A172 (cell line): ENCODE measurements at places on chromosomes 4 and X. TPM values are rescaled to one million over a fixed set of nuclear protein-coding genes. Genes with fewer than 3 reads are reported as not detected.

RHOXF2 gene
- not detected in 2 replicates for total RNA-seq

LEF1 gene
- total RNA-seq: 4.7 and 6.1 TPM in 2 replicates

- peak; percentile 74 for DNase-seq
Observed at GRCh38 chrX:17590892-17591740, 146.2 kb upstream of the SCML1 start.

OCIAD2 gene
- 128 and 158 TPM in 2 replicates for total RNA-seq

GRCh38 chrX:54817220-54817820 is 9.8 kb downstream of the MAGED2 start:
- DNase-seq: no peak

HOPX gene
- total RNA-seq: not detected in 2 replicates

DNA sequence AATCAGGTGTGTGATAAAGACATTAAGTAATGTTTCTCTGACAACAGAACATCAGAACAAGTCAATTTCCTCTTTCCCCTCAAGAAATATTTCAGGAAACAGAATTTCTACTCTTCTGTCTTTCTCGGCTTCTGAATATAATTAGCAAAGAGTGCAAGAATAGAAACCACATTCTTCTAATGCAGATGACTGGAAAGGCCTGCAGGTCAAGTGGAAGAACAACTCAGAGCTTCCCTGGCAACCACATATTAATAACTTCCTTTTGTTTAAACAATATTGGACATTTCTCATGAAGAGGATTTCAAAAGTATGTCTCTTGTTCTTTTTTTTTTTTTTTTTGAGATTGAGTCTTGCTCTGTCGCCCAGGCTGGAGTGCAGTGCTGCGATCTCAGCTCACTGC is 225.5 kb downstream of the PARM1 start:
- no peak for DNase-seq

CCNQ gene
- total RNA-seq: 74.2 and 87.9 TPM in 2 replicates

IL9R gene
- total RNA-seq: 0.14 TPM in 1 of 2 replicates, not detected in the other

- DNase-seq: no peak
Observed at GRCh38 chr4:17726911-17727310, 54.5 kb downstream of the FAM184B start.

ANOS1 gene
- 0.24 and 1.2 TPM in 2 replicates for total RNA-seq

GRCh38 chr4:41134581-41134980 is 79.8 kb downstream of the APBB2 start:
- no peak for DNase-seq

VMA21 gene
- total RNA-seq: 140 and 142 TPM in 2 replicates

DNA sequence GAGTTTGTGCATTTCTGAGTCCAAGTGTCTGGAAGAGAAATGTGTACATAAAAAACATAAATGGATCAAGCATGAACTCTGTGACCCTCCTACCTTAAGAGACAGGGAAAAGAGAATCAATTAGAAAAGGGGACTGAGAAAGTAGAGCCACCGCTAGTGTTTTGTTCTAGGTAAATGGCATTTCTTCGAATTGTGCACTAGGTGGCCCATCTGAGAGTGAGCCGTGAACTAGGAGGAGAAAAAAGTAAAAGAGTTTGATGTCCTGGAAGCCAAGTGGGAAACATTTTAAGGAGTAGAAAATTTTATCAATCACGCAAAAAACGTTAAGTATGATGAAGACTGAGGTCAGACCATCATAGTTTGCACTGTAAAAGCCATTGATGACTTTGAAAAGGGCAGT is 55.1 kb downstream of the NAF1 start:
- DNase-seq: no peak

GRCh38 chr4:79934660-79935059 is 138.4 kb downstream of the ANTXR2 start:
- no peak for DNase-seq

GRCh38 chr4:88255111-88255510 is 29.2 kb downstream of the PPM1K start:
- no peak for DNase-seq

CHST7 gene
- total RNA-seq: 3.0 and 6.4 TPM in 2 replicates

- DNase-seq: peak; percentile 43
Observed at GRCh38 chr4:125849869-125850268, 535.1 kb downstream of the FAT4 start.

GRCh38 chr4:88674565-88674964 is 23.1 kb downstream of the NAP1L5 start:
- DNase-seq: no peak

DNA sequence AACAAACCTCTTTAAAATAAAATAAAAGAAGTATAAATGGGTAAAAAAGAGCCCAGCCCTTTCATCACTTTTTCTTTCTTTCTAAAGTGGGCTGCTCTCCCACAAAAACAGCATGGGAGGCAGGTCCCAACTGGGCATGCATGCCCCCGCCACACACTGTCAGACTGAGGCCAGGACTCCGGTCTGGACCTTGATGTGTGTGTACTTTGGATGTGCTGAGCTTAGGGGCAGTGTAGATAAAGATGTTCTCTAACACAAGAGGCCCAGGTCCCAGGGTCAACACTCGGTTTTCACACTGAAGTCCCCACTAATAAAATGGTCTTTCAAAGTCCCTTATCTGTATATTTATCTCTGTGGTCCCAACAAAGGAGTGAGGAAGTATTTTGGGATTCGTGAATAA is 44.4 kb downstream of the ADGRA3 start:
- DNase-seq: no peak

- DNase-seq: no peak
Observed at GRCh38 chr4:156330436-156331031, 376.9 kb upstream of the CTSO start.

DNA sequence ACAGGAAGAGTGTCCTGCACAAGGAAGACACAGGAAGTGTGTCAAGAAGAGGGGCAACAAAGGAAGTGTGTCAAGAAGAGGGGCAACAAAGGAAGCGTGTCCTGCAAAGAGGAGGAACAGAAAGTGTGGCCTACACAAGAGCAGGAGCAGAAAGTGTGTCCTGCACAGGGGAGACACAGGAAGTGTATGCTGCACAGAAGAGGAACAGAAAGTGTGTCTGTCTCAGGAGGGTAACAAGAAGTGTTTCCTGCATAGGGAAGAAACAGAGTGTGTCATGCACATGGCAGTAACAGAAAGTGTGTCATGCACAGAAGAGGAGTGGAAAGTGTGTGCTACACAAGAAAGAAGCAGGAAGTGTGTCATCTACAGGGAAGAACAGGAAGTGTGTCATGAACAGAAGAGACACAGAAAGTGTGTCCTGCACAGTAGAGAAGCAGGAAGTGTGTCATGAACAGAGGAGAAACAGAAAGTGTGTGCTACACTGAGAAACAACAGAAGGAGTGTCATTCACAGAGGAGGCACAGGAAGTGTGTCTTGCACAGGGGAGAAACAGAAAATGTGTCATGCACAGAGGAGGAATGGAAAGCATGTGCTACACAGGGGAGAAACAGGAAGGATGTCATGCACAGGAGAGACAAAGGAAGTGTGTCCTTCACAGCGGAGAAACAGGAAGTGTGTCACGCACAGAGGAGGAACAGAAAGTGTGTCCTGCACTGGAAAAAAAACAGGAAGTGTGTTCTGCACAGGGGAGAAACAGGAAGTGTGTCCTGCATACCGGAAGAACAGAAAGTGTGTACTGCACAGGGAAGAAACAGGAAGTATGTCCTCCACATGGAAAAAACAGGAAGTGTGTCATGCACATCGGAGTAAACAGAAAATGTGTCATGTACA is 526.4 kb upstream of the PRKX start:
- no peak for DNase-seq

- no peak for DNase-seq
Observed at GRCh38 chrX:40035726-40036125, 62.0 kb downstream of the BCOR start.

- DNase-seq: no peak
Observed at GRCh38 chr4:135050086-135050717, 848.6 kb upstream of the PABPC4L start.

DNA sequence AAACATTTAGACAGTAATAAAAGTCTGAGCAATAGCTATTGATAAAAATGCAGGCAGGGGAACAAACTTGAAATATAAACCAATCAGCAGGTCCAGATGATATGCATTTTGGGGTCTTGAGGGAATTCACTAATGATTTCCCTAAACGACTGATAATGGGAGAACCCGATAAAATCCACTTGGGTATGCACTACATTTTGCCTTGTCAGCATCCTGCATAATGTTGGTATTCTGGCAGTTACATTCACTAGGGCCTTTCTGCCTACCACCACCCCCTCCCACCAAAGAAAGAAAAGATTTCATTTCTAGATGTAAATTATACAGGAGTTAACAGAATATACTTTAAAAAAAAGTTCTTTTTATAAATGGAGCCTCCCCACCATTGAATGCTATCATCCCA is 63.5 kb upstream of the IL1RAPL2 start:
- no peak for DNase-seq

- DNase-seq: no peak
Observed at GRCh38 chr4:158238575-158238974, 28.3 kb downstream of the TMEM144 start.

CDS1 gene
- total RNA-seq: 3.0 and 3.2 TPM in 2 replicates

- peak; percentile 14 for DNase-seq
Observed at GRCh38 chr4:134777606-134778005, 576.0 kb upstream of the PABPC4L start.

PLXNB3 gene
- total RNA-seq: 13.8 and 14.3 TPM in 2 replicates

DNA sequence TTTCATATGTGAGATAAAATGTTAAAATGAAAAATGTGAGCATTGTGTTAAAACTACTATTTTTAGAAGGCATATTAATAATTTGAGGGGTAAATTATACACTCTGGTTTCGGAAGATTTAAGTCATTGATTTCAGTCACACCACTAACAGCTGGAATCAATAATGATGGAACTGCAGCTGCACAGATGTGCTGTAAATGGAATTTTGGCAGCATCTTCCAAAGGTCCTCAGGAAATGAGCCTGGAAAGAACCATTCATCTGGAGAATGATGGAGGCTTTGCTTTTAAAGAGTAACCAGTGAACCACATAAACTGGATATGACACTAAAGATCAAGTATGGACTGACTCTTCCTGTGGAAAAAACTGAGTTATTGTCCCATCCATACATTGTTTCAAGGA is 759.0 kb upstream of the EPHA5 start:
- no peak for DNase-seq

DNA sequence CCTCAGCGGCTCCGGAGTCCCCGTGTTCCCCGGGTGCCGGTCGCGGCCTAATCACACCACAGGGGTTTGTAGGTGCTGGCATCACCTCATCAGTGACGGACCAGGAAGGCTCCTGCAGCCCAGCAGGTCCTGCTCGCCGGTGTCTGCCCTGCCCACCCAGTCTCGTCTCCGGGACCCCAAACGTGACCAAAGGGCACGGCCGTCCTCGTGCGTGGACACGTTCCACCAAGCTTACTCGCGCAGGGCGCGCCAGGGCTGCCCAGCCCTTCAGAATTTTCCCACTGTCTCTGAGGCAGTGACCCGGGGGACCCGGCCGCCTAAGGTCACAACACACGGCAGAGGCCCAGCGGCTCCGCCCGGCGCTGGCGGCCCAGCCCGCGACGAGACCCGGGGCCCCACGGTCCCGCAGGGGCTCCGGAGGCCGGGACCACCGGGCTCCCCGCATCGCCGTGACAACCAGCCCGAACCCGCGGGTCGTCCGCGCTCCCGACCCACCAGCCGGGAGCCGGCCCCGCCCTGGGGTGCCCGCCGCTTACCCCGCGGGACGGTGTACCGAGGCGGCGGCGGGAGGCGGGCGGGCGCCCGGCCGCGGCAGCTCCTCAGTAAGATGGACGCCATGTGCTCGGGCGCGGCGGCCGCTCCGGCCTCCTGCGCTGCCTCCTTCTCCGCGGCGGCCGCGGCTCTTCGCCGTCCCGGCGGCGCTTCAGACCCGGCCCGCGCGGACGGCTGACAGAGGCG is 454 bp downstream of the LETM1 start:
- no peak for DNase-seq

GABRB1 gene
- 1.00 and 1.7 TPM in 2 replicates for total RNA-seq

DNA sequence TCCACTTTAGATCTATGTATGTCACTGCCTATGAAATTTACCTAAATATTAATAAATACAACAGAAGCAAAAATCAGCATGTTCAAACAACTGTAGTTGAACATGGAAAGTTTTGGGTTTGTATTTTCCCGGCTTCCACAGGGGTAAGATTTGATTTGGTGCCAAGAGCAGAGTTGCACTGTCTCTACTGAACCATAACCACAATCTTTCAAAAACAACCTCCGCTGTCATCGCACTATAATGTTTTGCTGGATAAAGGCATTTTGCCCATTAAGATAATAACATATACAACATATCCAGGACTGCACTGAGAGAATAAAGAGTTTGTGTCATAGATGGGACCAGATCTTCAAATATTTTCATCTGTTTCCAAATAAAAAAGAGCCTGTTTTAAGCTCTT is 94.9 kb downstream of the TENM3 start:
- DNase-seq: no peak

HPSE gene
- 1.3 and 2.3 TPM in 2 replicates for total RNA-seq

CHRDL1 gene
- total RNA-seq: not detected in 2 replicates

- DNase-seq: no peak
Observed at GRCh38 chr4:108662629-108663028, 12.2 kb downstream of the OSTC start.

DNA sequence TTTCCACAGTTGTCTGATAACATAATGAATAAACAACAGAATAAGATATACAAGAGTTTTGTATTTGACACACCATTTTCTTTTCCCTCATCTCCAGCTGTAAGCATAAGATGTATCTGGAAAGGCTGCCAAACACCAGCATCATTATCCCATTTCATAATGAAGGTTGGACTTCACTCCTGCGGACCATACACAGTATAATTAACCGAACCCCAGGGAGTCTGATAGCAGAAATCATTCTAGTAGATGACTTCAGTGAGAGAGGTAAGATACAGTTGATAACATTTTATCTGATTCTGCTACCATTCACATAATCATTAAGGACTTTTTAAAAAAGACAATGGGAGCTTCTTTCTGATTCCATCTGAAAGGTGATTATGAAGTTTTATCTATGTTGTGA is 535.2 kb downstream of the GALNTL6 start:
- no peak for DNase-seq

DNA sequence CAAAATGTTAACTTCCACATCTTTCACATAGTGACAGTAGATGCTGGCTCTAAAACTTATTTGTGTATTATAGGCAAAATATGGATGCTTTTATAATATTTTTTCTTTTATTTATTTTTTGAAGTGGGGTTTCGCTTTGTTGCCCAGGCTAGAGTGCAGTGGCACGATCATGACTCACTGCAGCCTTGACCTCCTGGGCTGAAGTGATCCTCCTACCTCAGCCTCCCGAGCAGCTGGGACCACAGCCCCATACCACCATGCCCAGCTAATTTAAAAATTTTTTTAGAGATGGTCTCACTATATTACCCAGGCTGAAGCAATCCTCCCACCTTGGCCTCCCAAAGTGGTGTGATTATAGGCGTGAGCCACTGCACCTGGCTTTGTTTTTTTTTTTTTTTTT is 48.6 kb downstream of the ZFX start:
- no peak for DNase-seq

GRCh38 chrX:150253959-150254620 is 109.0 kb upstream of the MAMLD1 start:
- DNase-seq: no peak
